Fibroblast of skin of left quadriceps (primary cell): ENCODE measurements at places on chromosomes 2 and 18.

DNA sequence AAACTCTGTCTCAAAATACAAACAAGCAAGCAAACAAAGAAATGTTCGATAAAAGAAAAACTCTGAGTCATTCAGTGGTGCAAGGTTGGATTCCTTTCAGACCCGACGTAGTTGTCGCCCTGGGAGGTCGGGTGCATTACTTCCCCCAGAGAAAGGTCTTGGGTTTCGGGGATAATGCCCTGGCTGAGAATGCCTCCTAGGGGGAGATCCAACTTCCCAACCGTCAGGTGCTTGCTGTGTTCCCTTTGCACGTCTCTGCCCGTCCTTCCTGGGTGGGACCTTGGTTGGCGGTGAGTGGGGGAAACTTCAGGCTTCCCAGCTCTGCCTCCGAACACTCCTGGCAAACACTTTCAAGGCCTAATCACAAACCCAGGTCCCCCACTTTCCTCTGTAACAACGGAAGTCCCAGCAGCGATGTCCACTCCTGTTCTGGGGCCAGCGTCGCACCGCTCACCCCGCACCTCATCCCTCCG lies 609 bp downstream of the TPGS2 start:
- no peak for DNase-seq

DNA sequence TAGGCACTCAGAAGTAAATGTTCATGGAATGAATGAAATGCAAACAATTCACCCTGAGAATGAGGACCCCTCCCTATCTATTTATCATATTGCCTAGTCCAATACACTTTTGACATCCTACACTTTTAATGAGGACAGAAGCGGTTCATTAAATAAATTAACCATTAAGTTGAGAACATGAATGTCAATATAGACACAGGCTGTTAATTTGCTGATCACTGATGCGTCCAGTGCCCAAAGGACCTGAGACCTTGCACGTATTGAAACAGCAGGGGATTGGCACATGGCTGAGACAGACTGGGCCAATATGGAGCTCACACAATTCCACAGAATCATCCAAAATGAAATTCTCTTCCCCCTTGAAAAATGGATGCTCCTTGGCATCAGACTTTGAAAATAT lies 430.0 kb downstream of the SLC4A3 start:
- DNase-seq, result no peak

GRCh38 chr2:120293096-120294007 lies 40.7 kb downstream of the RALB start:
- no peak for DNase-seq

DNA sequence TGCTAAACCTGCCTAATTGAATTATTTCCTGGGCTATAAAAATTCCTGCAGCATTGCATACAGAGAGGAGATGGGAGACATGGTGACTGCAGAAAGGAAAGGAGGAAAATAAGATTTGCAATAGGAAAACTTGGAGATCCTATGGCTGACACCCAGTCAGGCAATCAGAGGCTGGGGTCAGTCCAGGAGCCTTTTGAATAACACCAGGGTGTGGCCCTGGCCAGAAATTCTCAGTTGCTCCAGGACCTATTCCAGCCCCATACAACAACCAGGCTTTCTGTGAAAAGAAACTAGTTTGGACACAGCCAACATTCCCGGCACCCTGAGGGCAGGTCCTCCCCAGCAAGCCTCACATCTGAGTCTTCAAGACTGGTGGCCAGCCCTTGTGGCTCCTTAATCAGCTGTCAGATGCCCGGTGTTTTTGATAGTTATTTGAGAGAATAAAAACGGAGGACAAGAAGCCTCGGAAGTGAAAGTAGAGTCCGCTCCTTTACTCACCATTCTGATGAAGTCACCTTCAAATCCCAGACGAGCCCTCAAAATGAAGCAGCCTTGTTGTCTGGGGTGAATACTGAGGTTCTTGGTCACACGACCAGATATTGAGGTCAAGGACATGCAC lies 31.1 kb upstream of the GMCL1 start:
- DNase-seq, result peak; percentile 27

- DNase-seq, result no peak
Observed at GRCh38 chr2:45929674-45930395, 278.4 kb downstream of the PRKCE start.

- DNase-seq, result no peak
Observed at GRCh38 chr2:151769606-151770005, 35.3 kb upstream of the NEB start.

GRCh38 chr2:9979977-9980376 lies 28.5 kb downstream of the GRHL1 start:
- no peak for DNase-seq

GRCh38 chr2:30639836-30640235 lies 167.4 kb downstream of the CAPN13 start:
- DNase-seq, result no peak

DNA sequence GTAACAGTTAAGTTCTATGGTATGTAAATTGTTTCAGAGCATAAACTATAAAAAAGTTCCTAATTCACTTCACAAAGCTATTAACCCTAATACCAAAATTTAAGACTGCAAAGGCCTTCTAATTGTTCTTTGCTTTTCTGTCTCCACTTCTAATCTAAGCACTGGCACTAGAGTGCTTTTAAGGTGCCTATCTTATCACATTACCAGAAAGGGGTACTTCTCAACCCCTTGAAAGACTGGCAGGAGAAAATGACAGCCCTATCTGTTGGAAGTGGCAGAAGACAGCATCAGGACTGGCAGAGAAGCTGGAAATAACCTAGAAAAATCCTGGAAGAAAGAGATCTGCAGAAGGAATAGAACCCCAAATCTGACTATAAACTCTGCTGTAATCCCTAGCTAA lies 10.3 kb downstream of the CNRIP1 start:
- no peak for DNase-seq

GRCh38 chr2:75960472-75961009 lies 249.8 kb upstream of the GCFC2 start:
- DNase-seq, result no peak
